Thyroid gland (tissue), 4 donors: ENCODE measurements at places on chromosomes 7 and 10. TPM values are rescaled to one million over a fixed set of nuclear protein-coding genes. Genes with fewer than 3 reads are reported as not detected.

MYL7 gene
- not detected for total RNA-seq

IRF5 gene
- 5.2 TPM for total RNA-seq

PDE1C gene
- total RNA-seq = 4.0 TPM

ELAPOR2 gene
- total RNA-seq = 25.8 TPM
